RWPE2 (cell line): ENCODE measurements at places on chromosomes 13 and 19.

- DNase-seq, result no peak
Measured at GRCh38 chr13:41707194-41707821, 250.0 kb downstream of the RGCC start.

- no peak for DNase-seq
Measured at GRCh38 chr19:4645718-4646117, 6.4 kb downstream of the TNFAIP8L1 start.

DNA sequence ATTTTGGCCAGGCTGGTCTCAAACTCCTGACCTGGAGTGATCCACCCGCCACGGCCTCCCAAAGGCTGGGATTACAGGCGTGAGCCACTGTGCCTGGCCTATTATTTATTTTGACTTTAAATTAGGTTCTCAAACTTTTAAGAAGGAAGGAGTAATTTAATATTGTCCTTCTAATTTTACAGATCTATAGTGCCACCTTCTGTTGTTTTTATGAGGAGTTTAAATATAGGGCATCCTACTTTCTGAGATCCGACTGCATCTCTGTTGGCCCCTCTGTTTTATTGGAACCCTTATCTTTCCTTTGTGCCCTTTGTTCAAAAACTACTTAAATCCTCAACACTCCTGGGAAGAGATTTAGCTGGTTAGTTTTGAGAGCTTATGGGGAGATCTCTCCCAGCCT lies 25.4 kb upstream of the ZMYM5 start:
- DNase-seq, result no peak

DNA sequence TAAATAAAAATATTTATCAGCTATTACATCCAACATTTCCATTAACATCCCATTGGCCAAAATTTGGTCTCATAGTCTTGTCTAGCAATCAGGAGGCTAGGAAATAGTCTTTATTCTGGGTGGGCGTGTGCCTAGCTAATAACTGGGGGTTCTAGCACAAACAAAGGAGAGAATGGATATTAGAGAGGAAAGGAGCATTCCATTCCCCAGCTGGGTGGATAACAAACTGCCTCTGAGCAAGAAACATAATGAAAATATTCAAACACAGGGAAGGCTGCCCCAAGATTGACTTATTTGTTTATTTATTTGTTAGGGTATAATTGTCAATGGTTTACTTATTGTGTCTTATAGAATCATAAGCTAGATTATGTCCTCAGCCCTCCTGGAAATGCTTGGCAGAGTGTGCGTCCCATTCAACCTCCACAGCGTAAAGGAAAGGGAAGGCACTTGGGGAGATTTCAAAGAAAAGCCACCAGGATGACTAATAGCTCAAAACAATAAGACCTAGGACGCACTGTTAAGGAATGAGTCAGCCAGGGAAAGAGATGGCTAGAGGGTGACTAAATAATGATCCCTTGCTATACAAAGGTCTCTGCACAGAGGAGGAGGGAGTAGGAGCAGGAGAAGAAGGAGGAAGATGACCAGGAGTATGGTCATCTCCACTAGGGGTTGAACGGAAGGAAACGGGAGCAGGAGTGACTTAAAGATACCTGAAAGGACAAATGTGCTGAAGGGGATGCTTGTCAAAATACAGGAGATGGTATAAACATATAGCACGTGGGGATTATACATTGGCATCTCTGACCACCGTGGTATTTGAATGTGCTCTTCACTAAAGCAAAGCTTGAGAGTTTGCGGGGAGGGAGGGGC lies 23.5 kb upstream of the USP12 start:
- no peak for DNase-seq

GRCh38 chr13:90950160-90950559 lies 397.3 kb upstream of the MIR17HG start:
- no peak for DNase-seq

GRCh38 chr13:103794526-103794925 lies 728.3 kb upstream of the SLC10A2 start:
- no peak for DNase-seq

- DNase-seq, result no peak
Measured at GRCh38 chr13:43846496-43847158, 32.9 kb downstream of the CCDC122 start.

GRCh38 chr19:30340771-30341561 lies 31.2 kb upstream of the ZNF536 start:
- DNase-seq, result no peak
